A549 treated with GW870086 at 1 μM for 4 hours (cell line): ENCODE measurements at places on chromosomes 4 and X. TPM values are rescaled to one million over a fixed set of nuclear protein-coding genes. Genes with fewer than 3 reads are reported as not detected.

Gene RASGEF1B
- 0.06 TPM in 1 of 5 replicates, not detected in the others for total RNA-seq

Gene TMPRSS11D
- not detected in 5 replicates for total RNA-seq

Gene MAOB
- total RNA-seq, result 0.10 to 0.25 TPM (median 0.19 TPM) in 5 replicates

Gene SSX1
- not detected in 5 replicates for total RNA-seq

Gene USP17L21
- not detected in 5 replicates for total RNA-seq

Gene GAGE12E
- not detected in 5 replicates for total RNA-seq

Gene ADH1A
- total RNA-seq, result not detected in 5 replicates

Gene CD40LG
- not detected in 5 replicates for total RNA-seq

Gene SMIM10
- total RNA-seq, result 0.10 to 0.19 TPM (median 0.15 TPM) in 5 replicates

Gene ESX1
- total RNA-seq, result 0.10 to 0.16 TPM (median 0.16 TPM) in 3 of 5 replicates, not detected in the others

Gene VCX
- total RNA-seq, result not detected in 5 replicates

Gene TREX2
- total RNA-seq, result 1.1 to 1.7 TPM (median 1.2 TPM) in 5 replicates

Gene GPR119
- total RNA-seq, result not detected in 5 replicates

Gene SOD3
- total RNA-seq, result not detected in 5 replicates

Gene C4orf50
- not detected in 5 replicates for total RNA-seq

Gene ENPEP
- total RNA-seq, result 0.05 to 0.32 TPM (median 0.18 TPM) in 4 of 5 replicates, not detected in the other

Gene MMRN1
- not detected in 5 replicates for total RNA-seq

Gene REELD1
- not detected in 5 replicates for total RNA-seq

Gene FABP2
- total RNA-seq, result not detected in 5 replicates

Gene AVPR2
- not detected in 5 replicates for total RNA-seq

Gene RAB40AL
- 0.13 TPM in 1 of 5 replicates, not detected in the others for total RNA-seq

Gene DKK2
- not detected in 5 replicates for total RNA-seq

Gene SORBS2
- total RNA-seq, result 0.35 to 0.59 TPM (median 0.50 TPM) in 4 of 5 replicates, not detected in the other

Gene IL15
- 10.6 to 14.7 TPM (median 12.0 TPM) in 5 replicates for total RNA-seq

Gene NUDT10
- 0.90 to 1.4 TPM (median 0.97 TPM) in 5 replicates for total RNA-seq

Gene WDR1
- total RNA-seq, result 184 to 221 TPM (median 209 TPM) in 5 replicates

Gene ABLIM2
- total RNA-seq, result 3.3 to 5.4 TPM (median 5.0 TPM) in 5 replicates

Gene TMEM144
- total RNA-seq, result 3.4 to 3.7 TPM (median 3.6 TPM) in 5 replicates

Gene EFHC2
- 0.11 to 0.42 TPM (median 0.30 TPM) in 5 replicates for total RNA-seq

Gene TLR7
- not detected in 5 replicates for total RNA-seq

Gene SLC9B1
- 0.16 to 0.28 TPM in 2 of 5 replicates, not detected in the others for total RNA-seq
